Stimulated activated CD8-positive, alpha-beta memory T cell treated with anti-CD3 and anti-CD28 coated beads, Interleukin-4, amount 100 ng/mL, for 1 hour (primary cell): ENCODE measurements at places on chromosomes 7 and 10.

GRCh38 chr7:131076711-131077181 is 250.9 kb upstream of the MKLN1 start:
- no peak for DNase-seq

GRCh38 chr7:363626-364025 is 73.7 kb downstream of the FOXL3 start:
- DNase-seq = no peak

DNA sequence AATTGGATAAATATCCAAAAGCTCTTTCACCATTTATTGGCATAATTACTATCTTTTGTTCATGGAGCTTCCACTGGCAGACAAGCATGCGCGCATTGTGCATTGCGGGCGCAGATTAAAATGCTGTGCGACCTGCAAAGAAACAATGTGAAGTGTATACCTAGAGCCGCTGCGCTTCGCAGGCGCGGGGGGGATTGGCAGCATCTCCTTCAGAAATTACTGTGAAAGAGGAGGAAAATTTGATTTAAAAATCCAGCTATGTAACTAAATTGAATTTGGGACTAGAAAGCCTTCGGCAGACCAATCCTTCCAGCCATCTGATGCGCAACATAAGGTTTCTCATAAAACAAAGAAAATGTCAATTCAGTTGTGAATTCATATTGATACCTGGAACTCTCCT is 10.3 kb upstream of the NPM3 start:
- DNase-seq = no peak

- DNase-seq = no peak
Observed at GRCh38 chr10:71747551-71748523, 25.5 kb downstream of the VSIR start.
